Activated CD8-positive, alpha-beta memory T cell treated with anti-CD3 and anti-CD28 coated beads, Interleukin-2, amount 10 ng/mL, durations not matched to agents 7 days and 5 days (primary cell): ENCODE measurements at places on chromosomes 11 and 22.

DNA sequence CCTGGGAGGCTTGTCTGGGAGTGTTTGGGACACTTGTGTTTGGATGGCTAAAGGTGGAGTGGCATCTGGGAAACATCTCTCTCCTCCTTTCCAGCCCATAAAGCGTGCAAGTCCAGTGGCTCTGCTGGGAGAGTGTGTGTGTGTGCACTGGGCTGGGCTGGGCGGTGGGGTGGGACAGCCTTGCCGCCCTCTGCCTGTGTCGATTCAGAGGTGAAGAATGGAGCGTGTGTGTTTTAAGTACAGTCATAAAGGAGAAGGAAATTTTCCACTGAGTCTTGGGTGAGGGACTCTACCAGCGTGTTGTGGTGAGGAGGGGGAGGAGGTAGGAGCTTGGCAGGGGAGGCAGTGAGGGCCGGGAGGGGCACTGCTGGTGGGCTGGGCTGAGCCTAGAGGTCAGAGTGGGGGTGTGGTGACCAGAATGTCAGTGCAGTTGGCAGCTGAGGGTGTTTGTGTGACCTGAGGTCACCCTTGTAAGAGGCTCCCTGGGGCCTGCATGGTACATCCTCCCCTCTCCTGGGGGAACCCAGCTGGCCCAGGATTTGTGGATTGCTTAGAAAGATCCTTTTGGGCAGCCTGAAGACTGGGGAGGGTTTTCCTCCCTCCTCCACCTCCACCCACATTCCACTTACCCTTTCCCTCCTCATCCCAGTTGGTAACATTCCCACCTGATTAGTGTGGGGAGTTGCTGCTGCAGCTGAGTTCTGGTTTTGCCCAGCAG lies 1.7 kb downstream of the TIMP3 start:
- H3K4me1 ChIP-seq = no peaks in the 10 kb centered on the region
- H3K36me3 ChIP-seq = no peaks in the 10 kb centered on the region
- no peak overlapping the region for H3K27ac ChIP-seq
- no peak for DNase-seq

DNA sequence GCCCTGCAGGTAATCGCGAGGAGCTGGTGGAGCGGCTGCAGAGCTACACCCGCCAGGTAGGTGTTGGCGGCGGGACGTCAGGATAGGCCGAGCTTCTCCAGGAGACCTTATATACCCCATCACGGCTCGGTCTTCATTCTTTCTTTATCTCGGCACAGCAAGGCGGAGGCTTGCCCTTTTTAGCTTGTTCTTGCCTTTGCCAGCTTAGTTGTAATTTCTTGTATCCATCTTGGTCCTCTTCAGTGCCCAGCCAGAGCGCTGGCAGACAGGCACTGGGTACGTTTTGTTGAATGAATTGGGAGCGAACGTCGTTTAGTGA lies 459 bp downstream of the SF3B2 start:
- no peak for DNase-seq
- H3K27me3 ChIP-seq = no peaks in the 10 kb centered on the region
- H3K27ac ChIP-seq = peak overlapping the region; percentile 99
- peak overlapping the region; percentile 89 for H3K4me3 ChIP-seq

DNA sequence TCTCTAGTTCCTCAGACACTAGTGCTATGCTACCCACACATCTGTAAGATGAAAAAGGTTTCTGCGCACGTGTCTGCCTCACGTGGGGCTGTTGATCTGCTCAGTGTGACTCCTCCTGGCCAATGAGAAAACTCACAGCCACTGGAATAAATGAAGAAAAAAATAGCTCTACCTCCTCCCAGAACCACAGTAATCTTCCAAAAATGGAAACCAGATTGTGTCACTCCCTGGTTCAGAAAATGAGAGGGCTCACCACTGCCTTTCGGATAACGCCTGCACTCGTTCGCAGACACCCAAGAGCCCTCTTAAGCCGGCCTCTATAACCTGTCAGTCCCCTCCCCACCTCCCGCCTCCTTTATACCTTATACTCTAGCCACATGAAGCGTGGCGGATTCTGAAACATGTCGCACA lies 5.1 kb downstream of the APBB1 start:
- no peak overlapping the region for H3K4me3 ChIP-seq
- DNase-seq = no peak
- H3K27ac ChIP-seq = no peak overlapping the region
- peaks cover 1% of the 10 kb centered on the region for H3K4me1 ChIP-seq
- no peaks in the 10 kb centered on the region for H3K27me3 ChIP-seq

GRCh38 chr11:121721961-121722360 lies 269.2 kb upstream of the SORL1-AS1 start:
- no peaks in the 10 kb centered on the region for H3K4me1 ChIP-seq
- peaks cover 14% of the 10 kb centered on the region for H3K27me3 ChIP-seq
- no peak overlapping the region for H3K27ac ChIP-seq
- no peaks in the 10 kb centered on the region for H3K36me3 ChIP-seq

DNA sequence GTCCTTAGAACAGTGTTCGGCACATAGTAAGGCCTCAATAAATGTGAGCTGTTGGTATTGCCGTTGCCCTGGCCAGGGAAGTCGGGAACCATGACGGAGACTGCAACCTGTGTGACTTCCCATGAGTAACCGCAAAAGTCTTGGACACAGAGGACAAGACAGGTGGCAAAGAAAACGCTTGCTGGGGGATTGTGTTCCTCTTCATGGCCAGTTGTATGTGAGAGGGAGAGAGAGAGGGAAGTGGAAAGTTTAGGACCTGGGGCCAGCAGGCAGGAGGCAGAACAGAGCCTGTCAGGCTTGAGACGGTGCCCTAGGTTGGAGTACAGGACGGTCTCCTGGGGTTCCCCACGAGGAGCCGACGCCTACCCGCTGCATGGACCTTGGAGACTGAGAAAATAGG lies 90.2 kb downstream of the CEP164 start:
- no peak for DNase-seq
- no peaks in the 10 kb centered on the region for H3K27me3 ChIP-seq
- H3K4me1 ChIP-seq = no peaks in the 10 kb centered on the region
- no peaks in the 10 kb centered on the region for H3K36me3 ChIP-seq
- no peak overlapping the region for H3K4me3 ChIP-seq

DNA sequence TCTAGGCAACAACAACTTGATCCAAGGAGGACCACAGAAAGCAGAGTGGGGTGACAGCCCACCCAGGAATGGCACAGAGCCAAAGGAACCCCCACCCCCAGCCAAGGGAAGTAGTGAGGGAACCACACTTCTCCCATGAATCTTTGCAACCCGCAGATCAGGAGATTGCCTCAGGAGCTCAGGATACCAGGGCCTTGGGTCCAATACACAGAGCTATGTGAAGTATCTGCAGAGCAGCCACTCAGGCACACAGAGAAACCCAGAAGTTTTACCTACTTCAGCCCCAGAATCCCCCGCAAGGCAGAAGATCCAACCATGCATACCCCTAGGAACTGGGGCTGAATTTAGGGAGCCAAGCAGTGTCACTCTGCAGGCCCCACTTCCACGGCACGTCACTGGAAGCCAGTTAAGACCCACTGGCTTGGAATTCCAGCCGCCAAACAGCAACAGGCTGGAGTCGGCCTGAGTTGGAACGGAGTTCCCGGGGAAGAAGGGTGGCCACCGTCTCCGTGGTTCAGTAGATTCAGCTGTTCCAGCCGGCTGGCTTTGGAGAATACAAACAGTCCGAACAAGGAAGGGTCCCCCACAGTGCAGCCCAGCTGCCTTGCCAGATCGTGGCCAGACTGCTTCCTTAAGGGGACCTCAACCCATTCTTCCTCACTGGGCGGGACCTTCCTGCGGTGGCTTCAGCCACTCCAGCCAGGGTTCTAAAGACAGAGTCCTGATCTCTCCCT lies 174.1 kb downstream of the TTC28 start:
- no peaks in the 10 kb centered on the region for H3K36me3 ChIP-seq
- no peaks in the 10 kb centered on the region for H3K4me1 ChIP-seq
- no peak overlapping the region for H3K4me3 ChIP-seq
- H3K27me3 ChIP-seq = peaks cover 26% of the 10 kb centered on the region

DNA sequence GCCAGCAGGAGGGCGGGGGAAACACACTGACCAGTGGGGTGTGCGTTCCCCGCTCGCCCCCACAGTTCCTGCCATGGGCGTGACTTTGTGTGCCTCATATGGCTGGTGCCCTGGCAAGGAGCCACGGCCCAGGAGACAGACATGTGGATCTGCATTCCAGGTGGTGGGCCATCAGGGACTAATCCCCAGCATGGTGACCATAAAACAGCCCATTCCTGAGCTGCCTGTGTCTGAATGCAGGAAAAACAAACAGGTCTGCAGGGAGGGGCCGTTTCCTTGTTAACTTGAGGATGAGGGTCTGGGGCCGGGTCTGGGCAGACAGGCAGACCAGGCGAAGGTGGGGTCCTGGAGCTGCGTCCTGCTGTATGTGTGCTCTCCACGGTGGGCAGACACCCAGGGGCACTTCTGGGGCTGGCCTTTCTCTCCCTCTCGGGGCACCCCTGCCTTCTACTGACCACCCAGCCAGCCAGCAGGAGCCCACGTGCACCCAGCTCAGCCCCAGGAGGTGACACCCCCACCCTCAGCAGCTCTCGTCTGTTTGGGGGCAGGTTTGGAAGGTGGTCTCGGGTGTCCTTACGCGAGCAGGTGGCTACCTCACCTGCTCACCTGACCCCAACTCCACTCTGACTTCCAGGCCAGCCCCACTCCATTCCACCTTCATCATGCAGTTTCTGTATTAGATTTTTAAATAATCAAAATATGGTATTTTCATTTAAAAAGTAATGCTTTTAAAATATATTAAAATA lies 120.3 kb downstream of the KCNQ1OT1 start:
- DNase-seq = no peak
- no peaks in the 10 kb centered on the region for H3K27me3 ChIP-seq
- H3K27ac ChIP-seq = no peak overlapping the region
- no peaks in the 10 kb centered on the region for H3K4me1 ChIP-seq
- no peak overlapping the region for H3K4me3 ChIP-seq

DNA sequence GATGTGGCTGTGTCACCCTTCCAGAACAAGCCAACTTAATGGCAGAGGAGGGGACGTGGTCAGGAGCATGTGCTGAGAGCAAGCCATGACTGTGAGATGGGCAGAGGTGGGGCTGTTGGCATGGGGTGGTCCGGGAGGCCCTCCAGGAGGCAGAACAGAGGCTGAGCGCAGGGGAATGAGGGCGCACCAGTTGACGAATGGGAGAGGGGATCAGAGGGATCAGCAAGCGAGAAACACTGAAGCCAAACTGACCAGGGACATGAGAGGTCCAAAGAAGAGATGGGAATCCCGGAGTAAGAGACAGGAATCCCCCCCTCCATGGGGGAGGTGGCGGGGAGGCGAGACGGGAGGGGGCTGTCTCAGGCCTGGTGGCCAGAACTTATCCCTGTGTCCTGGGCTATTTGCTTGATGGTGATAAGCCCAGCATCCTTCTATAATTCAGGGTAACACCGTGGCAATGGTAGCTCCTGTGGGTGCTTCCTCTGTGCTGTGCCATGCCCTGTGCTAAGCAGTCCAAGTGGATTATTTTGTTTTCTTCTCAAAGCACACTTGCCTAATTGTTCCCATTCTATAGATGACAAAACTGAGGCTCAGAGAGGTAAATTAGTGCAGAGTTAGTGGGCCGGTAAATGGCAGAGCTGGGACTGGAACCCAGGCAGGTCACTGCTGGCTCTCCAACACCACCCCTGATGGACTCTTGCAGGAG lies 83.4 kb upstream of the SHISAL1 start:
- DNase-seq = peak; percentile 12
- H3K27ac ChIP-seq = no peak overlapping the region
- H3K4me1 ChIP-seq = no peaks in the 10 kb centered on the region
- no peak overlapping the region for H3K4me3 ChIP-seq
- no peaks in the 10 kb centered on the region for H3K36me3 ChIP-seq

DNA sequence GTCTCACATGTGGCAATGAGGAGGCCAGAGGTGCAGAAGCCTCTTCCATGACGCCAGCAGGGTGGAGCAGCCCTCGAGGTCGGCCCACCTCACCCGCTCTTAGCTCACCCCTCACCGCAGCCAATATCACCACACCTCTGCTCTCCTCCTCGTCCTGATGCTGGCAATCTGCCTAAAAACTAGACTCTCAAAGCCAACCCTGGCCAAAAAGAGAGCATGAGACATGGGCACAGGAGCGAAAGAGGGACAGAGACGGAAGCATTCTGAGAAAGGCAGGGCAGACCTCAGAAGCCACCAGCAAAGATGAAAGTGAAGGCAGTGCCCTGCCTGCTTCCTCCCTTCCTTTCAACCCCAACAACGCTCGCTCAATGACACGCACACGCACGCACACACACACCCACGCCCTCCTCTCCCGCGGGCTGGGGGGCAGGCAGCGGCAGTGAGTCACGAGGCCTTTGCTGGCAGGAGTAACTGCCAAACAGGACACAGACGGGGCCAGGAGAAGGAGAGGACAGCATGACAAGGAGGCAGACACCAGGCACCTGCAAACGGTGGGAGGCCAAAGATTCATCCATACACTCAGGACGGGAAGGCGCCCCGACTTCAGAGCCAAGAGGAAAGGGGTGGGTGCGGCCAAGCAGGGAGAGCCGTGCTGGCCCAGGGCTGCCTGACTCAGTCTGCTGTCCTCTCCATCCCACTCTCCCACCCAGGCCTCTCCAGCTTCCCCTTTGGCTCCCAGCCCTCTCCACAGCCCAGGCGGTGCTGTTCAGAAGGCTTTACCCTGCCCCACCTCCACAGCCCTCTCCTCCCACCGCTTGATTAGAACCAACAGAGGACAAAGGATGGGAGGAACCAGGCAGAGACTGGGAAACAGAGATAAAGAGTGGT lies 11.4 kb downstream of the IGSF9B start:
- H3K27ac ChIP-seq = peak overlapping the region; percentile 96
- peak overlapping the region; percentile 74 for H3K4me3 ChIP-seq
- DNase-seq = peak; percentile 92

DNA sequence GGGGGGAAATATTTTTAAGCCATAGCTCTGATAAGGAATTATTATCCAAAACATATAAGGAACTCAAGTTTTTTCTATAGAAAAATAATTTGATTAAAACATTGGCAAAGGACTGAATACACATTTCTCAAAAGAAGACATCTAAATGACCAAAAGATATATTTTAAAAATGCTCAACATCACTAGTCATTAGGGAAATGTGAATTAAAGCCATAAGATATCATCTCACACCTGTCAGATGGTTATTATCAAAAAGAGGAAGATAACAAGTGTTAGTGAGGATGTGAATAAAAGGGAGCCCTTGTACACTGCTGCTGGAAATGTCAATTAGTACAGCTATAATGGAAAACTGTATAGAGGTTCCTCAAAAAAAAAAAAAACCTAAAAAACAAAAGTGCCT lies 425.0 kb downstream of the DYNC2H1 start:
- no peak overlapping the region for H3K4me3 ChIP-seq
- no peak overlapping the region for H3K27ac ChIP-seq
- peaks cover 20% of the 10 kb centered on the region for H3K27me3 ChIP-seq
- no peaks in the 10 kb centered on the region for H3K4me1 ChIP-seq
- DNase-seq = no peak

GRCh38 chr11:35632301-35632700 lies 14.0 kb downstream of the FJX1 start:
- no peaks in the 10 kb centered on the region for H3K4me1 ChIP-seq
- no peak overlapping the region for H3K27ac ChIP-seq
- H3K36me3 ChIP-seq = no peaks in the 10 kb centered on the region
- no peak overlapping the region for H3K4me3 ChIP-seq

DNA sequence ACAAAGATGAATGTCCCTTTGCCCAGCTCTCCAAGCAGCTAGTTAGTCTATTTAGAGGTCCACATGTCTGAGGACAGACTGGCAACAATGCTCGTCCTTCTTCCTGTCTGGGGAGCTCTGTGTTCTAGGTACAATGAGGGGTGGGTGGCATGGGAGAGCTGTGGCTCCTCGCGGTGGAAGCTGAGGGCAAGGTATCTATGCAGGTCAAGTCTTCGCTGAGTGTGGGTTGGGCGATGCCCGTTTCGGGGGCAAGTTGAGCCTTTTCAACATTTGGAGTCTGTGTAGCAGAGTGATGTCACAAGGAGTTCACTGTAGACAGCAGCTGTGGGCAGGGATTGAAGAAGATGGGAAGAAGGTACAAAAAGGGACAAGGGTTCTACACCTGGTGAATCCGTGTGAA lies 163.2 kb downstream of the FEZ1 start:
- H3K4me1 ChIP-seq = no peaks in the 10 kb centered on the region
- no peak overlapping the region for H3K4me3 ChIP-seq
- DNase-seq = no peak
- no peak overlapping the region for H3K27ac ChIP-seq
- peaks cover 22% of the 10 kb centered on the region for H3K27me3 ChIP-seq
